NCI-H1930 (cell line): ENCODE measurements at places on chromosomes 7 and 10.

GRCh38 chr7:71775648-71776047, 636.5 kb downstream of the CALN1 start:
- no peak for DNase-seq

- DNase-seq, result no peak
Observed at GRCh38 chr10:5977471-5978229, at the start of gene IL15RA. Gene IL15RA, minus strand, starts transcription at chr10:5977543. Its CDS starts 51 bp downstream, at chr10:5977492.

DNA sequence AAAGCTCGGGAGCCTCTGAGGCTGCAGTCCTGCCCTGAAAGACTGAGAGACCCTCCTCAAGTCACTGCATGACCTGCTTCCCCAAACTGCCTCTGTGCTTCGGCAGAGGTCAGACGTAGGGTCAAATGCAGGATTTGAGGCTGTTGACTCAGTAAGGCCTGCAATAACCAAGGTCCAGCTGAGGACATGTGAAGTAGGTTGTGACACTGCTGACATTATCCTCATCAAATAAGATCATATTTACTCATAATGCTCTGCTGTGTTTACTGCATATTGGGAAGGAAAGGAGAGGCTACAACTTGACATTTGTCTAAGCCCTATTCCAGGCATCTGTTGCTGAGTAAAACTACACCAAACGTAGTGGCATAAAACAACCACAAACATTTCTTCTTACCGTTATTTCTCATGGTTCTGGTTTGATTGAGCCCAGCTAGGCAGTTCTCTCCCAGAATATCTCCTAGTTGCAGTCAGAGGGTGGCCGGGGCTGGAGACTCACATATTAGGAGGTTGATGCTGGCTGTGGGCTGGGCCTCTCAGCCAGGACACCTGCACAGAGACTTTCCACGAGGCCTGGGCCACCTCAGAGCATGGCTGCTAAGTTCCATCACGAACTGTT, 122.1 kb upstream of the STK17A start:
- no peak for DNase-seq

DNA sequence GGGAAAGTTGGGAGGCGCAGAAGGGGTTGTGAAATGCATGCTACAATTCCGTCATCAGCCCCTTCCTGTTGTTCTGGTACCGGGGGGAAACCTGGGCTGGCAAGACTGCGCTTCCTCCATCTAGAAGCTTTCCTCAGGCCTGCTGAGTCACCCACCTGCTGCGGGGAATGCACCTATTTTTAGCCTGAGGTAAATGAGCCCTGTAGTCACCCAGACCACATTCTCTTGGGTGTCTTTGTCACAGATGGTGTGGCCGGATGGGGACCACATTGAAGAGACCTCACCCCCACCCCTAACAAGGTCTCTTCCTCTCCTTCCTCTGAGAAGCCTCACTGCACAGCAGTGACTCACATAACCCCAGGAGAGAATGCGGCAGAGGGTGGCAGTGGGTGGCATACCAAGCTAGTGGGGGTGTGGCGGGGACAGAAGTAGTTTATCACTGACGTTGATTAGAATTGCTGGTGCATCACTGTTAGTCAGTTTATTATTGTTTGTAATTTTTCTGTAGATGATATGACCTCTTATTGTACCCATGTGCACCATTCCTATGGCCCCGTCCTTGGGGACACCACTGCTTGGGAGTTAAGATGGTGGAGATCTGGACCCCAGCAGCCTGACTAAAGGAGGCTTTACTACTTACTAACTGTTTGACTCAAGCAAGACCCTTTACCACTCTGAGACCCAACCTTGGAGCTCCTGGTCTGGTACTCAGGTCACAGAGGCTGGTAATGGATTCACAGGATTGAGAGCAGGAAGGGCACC, 83.0 kb upstream of the DUSP5 start:
- DNase-seq, result no peak

DNA sequence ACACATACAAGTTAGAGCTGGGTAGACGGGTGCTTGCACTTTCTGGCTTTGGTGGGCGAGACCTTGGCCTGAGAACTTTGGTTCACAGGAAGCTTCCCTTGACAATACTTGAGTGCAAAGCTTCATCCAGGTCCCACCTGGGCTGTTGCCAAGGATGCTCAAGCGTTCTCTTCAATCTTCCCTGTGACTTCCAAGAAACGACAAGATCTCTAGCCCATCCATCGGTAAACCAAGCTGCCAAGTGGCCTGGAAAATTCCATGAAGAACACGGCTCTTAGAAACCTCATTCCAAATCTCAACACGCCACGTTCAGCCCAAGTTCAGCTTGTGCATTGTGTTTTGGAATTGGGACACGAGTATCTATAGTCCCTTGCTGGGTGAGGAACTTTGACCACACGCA, 84.7 kb downstream of the CHST15 start:
- DNase-seq, result no peak

DNA sequence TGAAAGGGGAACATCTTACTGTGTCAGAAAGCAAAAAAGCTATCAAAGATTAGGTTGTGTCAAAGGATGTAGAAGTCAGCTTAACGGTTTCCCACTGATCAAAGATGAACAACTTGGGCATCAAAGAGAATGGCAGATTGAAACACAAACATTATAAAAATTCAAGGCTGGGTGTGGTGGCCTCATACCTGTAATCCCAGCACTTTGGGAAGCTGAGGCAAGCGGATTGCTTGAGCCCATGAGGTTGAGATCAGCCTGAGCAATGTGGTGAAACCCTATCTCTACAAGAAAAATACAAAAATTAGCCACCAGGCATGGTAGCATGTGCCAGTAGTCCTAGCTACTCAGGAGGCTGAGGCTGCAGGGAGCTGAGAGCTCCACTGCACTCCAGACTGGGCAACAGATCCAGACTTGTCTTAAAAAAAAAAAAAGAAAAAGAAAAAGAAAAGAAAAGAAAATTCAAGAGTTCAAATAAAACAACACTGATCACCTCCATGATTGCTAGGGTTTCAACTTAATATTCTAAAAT, 34.5 kb downstream of the RTKN2 start:
- DNase-seq, result no peak

- DNase-seq, result no peak
Observed at GRCh38 chr7:7793921-7794320, 75.5 kb upstream of the RPA3 start.

DNA sequence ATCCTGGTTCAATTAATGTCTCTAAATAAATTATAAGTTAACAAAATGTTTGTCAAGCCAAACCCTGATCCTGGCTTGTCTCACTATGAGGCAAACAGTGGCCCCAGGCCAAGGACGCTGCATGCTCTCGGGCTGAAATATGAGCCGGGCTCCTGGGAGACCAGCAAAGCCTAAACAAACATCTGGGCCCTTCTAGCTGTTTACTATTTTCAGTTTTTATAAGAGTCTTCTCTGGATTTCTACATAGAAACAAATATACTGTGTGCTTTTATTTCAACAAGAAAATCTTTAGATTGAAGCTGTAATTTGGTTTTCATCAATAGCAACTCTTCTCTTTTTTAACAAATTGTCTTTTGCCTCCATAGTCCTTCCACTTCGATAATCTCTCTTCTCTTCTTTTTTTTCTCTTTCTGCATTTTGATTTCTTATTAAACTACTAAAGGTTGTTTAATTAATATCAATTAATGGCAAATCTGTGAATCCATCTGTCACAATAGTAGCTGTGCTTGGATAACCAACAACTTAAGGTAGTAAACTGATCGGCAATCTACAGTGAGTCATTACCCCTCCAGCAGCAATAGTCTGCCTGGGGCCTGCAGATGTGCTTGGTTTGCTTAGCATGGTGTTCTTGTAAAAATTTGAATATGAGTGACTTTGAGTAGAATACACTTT, 83.3 kb upstream of the DNAJC1 start:
- no peak for DNase-seq

DNA sequence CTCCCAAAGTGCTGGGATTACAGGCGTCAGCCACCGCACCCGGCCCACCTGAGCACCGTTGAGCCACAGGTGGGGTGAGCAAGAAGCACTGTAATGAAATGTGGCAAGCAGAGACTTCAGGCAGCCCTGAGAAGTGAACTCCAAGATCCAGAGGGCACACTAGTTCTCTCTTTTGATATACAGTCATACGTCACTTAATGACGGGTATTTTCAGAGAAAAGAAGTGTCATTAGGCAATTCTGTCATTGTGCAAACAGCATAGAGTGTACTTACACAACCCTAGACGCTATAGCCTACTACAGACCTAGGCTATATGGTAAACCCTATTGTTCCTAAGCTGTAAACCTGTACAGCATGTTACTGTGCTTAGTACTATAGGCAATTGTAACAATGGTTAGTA, 7.9 kb downstream of the PANK1 start:
- DNase-seq, result no peak

GRCh38 chr7:22488643-22489462, 11.1 kb downstream of the STEAP1B start:
- peak; percentile 51 for DNase-seq

GRCh38 chr7:8817448-8818036, 384.1 kb downstream of the NXPH1 start:
- no peak for DNase-seq

- DNase-seq, result no peak
Observed at GRCh38 chr10:72541337-72541736, 84.5 kb downstream of the MICU1 start.

- DNase-seq, result no peak
Observed at GRCh38 chr10:73983096-73984047, 14.5 kb upstream of the VCL start.

- no peak for DNase-seq
Observed at GRCh38 chr7:81632418-81632817, 137.4 kb downstream of the HGF start.

DNA sequence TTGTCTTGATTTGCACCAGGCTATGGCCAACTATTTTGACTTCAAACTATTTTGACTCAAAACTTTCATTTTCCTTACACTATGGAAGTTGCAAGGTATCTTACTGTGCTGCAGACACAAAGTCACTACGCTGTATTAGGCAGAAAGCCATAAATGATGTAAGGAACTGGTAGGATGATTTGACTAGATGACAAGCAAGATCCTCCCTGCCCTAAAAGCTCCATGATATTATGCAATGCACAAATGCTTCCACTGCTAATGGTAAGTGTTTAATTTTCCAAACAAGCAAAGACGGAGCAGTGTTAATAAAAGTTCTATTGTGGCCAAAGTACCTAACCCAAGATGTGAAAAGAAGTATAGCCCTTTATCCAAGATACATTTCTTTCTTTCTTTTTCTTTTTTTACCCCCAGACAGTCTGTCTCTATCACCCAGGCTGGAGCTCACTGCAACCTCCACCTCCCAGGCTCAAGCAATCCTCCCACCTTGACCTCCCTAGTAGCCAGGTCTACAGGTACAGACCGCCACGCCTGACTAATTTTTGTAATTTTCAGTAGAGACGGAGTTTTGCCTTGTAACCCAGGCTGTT, 98.2 kb downstream of the ANK3 start:
- no peak for DNase-seq

DNA sequence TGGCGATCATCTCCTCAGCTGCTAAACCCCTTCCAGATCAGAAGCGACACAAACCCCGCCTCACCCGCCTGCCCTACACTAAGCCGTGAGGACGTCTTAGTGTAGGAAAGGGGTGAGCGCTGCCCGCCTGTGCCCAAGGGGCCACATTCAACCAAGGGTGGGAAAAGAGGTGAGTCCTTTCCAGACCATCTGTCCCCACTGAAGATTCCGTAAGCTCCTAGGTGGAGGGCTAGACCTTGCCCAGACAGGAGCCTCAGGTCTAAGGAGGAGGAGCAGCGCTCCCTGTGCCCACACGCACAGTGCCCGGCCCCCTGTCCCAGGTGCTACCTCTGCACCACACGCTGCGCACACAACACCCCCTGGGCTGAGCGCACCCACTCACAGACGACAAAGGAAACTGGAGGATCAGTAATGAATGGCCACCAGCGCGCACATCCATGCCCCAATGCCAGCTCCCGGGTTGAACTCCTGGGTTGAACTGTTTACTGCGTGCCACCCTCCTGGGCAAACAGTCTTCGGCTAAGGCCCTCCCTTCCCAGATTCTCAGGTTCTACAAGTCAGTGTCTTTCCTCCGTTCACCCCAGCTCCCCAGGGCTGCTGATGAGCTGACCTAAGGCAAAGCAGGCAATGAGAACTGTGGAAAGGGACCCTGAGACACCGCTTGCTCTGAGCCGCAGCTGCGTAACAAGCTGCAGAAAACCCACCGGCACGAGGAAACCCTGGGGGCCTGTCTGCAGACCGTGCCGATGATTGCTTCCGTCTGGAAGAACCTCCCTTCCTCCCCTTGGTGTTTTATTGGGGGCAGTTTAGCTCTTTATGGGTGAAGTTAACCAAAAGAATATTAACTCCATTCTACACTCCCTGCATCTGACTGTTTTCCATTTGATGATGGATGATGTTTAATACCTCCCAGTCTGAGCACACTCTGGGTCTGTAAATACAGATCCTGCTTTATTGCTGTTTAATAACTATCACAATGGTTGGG, 185.9 kb downstream of the MAD1L1 start:
- DNase-seq, result no peak

- DNase-seq, result no peak
Observed at GRCh38 chr10:73868655-73869195, 5.6 kb downstream of the CAMK2G start.

DNA sequence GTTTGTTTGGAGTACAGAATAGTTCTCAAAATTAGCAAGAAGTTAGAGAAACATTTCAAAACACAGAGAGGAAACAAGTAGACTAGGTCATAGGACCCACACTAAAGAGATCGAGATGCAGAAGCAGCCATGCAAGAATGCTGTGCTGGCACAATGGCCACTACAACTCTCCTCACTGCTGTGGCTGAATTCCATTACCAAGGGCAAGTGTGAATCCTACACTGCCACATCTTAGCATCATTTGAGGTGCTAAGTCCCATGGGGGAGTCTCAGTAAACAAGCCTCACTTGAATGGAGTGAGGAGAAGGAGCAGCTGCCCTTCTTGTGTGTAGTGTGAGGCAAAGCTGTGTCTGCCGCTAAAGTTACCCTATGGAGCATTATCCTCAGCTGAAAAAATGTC, 56.7 kb downstream of the PCLO start:
- no peak for DNase-seq

DNA sequence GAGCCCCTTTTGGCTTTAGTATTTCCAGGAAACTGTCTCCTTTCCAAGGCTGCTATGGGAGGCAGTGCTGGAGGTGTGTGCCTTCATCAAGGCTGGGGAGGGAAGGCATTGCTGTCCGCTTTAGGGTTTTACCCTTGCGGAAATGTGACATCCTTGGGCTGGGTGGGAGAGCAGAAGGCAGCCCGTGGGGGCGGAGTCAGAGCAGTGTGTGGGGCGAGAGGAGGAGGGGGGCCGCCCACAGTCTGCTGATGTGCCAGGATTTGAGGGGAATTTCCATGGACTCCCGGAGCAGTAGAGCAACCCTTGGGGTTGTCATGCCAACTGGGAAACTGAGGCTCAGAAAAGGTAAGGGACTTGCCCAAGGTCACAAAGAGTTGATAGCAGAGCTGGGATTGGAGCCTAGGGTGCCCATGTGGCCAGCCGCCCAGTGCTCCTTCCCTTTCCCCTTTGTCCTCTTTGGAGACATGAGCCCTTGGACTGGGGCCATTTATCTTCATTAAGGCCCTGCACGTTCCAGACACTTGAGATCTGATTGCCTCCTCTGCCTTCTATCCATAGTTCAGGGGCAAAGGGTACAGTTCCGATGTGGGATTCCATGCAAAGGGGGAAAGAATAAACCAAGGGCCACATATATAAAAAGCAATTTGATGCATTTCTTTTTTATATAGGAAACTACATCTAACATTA, 22.2 kb downstream of the TSPAN15 start:
- no peak for DNase-seq
